ENCODE measurements at places on chromosomes 11 and 22.

DNA sequence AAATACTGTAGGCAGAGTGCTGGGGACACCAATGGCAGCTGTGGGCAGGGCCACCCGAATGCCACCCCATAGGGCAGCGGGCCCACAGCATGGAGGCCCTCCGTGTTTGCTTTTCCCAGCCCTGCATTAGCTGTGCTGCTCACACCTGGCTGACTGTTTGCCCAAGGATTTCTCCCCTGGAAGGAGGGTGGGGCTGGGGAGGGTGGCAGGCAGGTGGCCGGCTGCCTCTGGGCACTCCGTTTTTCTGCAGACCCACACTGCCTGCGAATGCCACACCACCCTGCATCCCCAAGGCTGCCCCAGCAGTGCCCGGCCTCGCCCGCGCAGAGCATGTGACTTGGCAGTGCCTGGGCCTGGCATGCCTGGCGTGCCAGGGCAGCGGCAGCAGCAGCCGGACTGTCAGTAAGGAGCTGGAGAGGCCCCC, 19.6 kb downstream of the DAGLA start:
- DNase-seq = no peak

GRCh38 chr11:89433278-89433677, 57.9 kb downstream of the NOX4 start:
- DNase-seq = no peak

- DNase-seq = no peak
Observed at GRCh38 chr11:66969584-66970225, 5.4 kb upstream of the C11orf86 start.

DNA sequence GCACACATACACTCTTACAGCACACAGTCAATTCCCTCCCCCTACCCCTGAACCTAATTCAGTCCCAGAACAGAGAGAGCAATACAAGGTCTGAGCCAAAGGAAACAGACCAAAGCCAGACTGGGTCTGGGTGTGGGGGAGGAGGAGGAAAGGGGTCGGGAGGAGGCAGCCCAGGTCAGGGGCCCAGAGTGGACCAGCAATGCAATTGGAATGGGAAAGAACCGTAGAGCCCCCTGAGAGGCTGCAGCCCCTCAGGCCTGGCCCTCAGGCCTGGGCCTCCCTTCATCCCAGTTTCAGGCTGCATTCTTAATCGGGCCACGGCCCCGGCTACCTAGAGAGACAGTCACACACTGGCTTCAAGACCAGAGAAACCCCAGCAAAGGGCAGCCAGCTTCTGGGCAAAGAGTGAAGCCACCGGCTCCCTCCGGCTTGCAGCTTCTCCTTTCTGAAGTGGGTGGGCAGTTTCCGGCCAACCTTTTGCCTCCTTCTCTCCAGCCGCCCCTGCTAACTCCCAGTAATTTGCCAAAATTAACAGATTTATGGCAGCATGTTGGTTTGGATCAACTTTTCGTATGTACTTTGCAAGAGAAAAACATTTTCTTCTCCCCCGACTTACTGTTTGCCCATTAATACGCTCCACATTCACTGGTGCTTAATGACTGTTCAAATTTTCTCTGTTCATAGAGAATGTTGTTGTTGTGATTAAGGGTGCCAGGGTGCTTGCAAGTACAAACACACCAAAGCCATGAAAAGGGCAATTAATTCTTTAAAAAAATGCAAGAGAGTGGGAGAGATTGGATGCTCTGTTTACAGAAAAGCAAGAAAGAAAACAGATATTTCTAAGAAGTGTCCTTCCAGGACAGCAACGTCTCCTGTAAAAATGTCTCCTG, 488.3 kb downstream of the MN1 start:
- DNase-seq = no peak

- DNase-seq = no peak
Observed at GRCh38 chr22:38490475-38490874, 15.6 kb downstream of the DDX17 start.

- DNase-seq = no peak
Observed at GRCh38 chr11:200224-201003, 6.8 kb downstream of the BET1L start.

DNA sequence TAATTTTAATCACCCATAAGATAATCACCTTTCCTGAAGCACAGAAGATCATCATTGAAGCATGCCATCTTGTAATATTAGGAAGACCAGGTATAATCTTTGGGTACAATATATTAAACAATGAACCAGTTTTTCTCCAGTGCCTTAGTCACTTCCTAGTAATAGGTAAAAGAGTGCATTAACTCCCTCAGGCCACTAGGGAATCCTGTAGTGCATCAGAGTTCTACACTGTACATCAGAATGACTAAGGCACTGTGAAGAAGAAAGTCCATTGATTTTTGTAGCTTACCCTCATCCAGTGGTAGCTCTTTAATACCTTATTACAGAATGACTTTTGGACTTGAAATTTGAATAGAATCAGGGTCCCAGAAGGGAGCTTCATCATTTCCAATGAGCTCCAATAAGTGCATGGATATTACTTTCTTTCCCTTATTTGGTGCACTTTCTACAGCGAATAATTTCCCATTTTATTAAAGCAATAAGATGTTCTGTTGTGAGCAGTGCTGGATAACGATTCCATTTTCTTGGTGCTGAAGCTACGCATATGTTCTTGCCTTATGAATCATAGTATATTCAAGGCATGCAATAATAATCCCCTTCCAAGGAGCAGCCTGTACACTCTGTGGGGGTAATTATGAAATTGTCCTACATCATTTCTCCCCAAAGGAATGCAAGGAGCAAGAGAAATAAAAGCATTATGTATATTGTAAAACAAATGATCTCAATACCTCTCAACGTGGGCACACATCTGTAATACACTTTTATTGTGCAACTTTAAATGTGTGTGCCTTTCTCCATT, 4.7 kb downstream of the C11orf87 start:
- DNase-seq = no peak

- no peak for DNase-seq
Observed at GRCh38 chr22:37459206-37459605, 27.0 kb downstream of the MFNG start.

- no peak for DNase-seq
Observed at GRCh38 chr11:124402326-124402922, 3.6 kb upstream of the OR8B3 start.

- DNase-seq = no peak
Observed at GRCh38 chr11:103529181-103529684, 420.0 kb downstream of the DYNC2H1 start.

- no peak for DNase-seq
Observed at GRCh38 chr11:112541140-112542046, 280.7 kb upstream of the PLET1 start.

DNA sequence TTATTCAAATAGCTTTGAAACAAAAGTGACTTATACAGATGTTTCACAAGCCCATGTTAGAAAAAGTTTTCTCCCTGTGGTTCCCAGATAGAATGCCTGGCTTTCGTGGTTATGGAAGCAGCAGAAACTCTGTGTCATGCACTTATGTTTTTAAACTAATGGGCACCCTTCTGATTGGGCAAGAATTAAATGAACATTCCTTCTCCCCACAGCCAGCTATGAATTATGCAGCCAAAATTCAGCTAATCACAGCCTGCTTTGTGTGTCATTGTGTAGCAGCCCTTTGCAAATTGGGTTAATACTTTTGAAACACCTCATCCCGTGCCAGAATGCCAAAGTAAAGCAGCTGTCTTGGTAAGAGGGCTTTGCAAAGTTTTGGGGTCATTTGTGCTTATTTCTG, 46.9 kb downstream of the PANX1 start:
- no peak for DNase-seq

DNA sequence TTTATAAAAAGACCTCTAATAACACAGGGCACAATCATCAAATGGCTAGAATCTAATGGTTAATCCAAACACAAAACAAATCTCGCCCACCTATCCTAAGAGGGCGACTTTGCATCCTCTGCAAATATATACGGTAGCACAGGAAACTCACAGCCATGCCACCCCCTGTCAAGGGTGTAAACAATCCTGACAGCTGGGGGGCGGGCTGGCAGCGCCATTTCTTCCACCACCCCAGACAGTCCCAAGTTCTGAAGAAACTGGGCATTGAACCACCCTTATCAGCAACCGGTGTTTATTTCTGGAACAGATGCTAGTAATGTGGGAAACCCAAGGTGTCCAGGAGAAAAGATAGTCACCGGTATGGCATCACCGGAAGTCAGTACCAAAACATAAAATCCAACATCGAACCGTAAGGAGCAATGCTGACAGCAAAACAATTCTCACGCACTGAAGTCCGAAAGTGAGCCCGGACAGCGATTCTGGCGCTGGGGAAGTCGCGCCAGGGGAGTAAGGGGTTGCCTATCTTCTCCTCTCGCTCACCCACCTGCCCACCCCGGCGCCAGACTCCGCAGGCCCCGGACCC, 825 bp downstream of the FBXO3 start:
- DNase-seq = no peak

- DNase-seq = no peak
Observed at GRCh38 chr22:48825802-48826520, 1001.7 kb downstream of the BRD1 start.

DNA sequence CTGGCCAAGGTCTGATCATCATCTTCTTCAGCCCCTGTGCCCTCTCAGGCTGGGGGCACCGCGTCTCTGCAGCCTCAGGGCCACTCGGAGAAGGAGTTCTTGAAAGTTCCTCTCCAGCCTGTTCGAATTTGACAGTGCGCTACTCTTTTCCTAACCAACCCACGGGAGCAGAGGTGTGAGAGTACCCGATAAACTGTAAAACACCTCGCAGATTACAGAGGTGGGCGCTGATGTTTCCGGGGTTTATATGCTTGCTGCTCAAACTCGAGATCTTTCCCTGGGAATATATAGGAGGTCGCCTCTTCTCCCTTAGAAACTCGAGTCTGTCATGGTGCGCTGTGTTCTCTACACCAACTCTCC, 515 bp downstream of the CTR9 start:
- no peak for DNase-seq

DNA sequence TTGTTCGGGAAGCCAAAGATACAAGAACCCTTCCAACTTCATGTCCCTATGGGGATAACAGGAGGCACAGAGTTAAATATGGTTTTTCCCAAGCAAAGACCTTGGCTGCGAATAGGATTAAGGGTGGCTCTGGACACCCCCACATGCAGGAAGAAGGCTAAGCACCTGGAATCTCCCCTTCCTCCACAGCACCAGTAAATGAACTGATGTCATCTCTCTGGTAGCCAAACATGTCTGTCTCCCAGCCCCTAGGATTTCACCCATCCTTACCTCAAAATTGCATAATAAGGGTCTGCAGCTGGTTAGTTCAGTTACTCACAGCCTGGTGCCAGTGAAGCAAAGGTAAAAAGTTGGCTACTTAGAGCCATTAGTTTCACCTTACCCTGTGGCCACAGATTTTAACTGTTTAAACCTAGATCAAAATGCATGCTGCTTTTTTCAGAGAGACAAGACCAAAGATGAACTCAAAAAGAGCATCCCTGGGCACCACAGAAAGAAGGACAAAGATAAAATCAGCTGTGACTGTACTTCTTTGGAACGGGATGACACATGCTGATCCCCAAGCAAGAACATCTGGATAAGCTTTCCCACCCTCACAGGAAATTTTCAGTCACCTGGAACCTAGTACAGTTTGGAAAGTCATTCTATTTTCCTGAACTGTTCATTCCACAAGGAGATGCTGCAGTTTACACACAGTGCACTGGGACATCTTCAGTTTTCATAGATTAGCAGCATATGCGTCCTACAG, 77.2 kb upstream of the AKIP1 start:
- no peak for DNase-seq

DNA sequence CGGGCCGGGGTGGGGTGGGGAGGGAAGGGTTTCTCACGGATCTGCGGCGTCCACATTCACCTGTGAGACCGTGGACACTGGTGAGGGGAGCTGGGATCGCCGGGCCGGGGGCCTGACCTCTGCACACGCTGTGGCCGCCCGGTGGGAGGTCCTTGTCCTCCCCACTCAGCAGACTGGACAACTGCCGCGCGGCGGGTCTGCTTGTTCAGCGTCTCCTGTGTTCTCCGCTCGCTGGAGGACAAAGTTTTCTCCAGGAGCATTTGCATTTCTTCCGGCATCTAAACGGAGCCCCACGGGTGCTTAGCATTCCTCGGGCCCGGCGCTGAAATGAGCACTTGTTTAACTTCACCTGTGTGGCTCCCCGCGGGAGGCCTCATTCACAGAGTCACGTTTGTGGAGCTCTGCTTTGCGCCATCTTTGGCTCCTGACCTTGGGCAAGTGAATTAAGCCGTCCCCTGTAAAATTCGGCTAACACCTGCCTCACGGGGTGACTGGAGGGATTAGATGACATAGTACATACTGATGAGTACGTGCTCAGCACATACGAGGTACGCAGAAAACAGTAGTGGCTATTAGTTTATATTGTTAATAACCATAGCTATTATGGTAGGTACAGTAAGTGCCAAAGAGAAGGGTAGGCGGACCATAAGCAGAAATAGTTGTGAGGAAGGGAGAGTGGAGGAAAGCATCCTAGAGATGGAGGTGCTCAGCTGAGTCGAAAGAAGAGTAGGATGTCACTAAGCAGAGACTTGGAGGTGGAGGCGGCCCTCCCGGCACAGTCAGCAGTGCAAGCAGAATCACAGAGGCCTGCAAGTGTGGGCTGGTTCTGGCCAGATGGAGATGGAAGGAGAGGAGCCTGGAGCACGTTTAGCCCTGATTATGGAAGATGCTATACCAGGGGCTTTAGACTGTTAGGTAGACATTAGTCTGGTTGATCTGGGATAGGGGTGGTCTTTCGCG, 885 bp downstream of the TRMU start:
- no peak for DNase-seq

DNA sequence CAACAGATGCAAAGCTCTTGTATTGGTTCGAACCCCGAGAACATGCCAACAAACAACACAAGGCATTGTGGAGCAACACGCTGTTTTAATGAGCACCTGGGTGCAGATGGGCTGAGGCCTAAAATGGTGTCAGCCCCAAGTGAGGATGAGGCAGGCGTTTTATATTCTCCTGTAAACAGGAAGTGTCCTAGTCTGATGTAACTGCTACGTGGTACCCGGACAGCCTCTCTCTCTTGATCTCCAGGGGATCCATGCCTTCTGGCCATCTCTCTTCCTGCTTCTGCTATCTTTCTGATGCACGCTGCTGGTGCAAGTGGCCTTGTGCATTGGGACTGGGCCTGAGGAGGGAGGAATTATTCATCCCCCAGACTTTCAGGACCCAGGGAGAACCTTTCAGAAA, 19.4 kb upstream of the VSTM5 start:
- DNase-seq = no peak

DNA sequence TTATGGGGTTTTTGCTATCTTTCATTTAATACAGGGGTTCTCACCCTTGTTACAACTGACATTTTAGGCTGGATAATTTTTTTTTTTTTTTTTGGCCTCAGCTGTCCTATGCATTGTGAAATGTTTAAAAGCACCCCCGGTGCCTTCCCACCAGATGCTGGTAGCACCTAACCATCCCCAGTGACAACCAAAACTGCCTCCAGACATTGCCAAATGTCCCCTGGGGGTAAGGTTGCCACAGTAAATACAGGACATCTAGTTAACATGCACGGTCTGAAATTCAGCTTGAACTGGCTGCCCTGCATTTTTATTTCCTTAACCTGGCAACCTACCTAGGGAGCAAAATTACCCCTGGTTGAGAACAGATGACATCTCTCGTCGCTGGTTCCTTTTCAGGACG, 72.4 kb downstream of the CYTH4 start:
- no peak for DNase-seq

- DNase-seq = no peak
Observed at GRCh38 chr11:110835106-110835505, 122.9 kb upstream of the ARHGAP20 start.

Data from stimulated activated CD8-positive, alpha-beta memory T cell treated with anti-CD3 and anti-CD28 coated beads, Interleukin-4, amount 100 ng/mL, for 1 hour (primary cell).